ENCODE measurements at places on chromosomes 6 and 20. TPM values are rescaled to one million over a fixed set of nuclear protein-coding genes. Genes with fewer than 3 reads are reported as not detected.

Gene AHCY
- polyA plus RNA-seq = 141 TPM

Gene RAMACL
- polyA plus RNA-seq = 0.20 TPM

Gene BPIFB1
- polyA plus RNA-seq = not detected

Gene CDH4
- polyA plus RNA-seq = 0.12 TPM

Gene SSTR4
- not detected for polyA plus RNA-seq

Gene CAP2
- 5.0 TPM for polyA plus RNA-seq

Gene KHDC1L
- polyA plus RNA-seq = not detected
